ENCODE measurements at places on chromosomes 1 and 21.

- no peak for DNase-seq
These were observed 47.7 kb downstream of the ETS2 start for GRCh38 chr21:38853421-38853919.

DNA sequence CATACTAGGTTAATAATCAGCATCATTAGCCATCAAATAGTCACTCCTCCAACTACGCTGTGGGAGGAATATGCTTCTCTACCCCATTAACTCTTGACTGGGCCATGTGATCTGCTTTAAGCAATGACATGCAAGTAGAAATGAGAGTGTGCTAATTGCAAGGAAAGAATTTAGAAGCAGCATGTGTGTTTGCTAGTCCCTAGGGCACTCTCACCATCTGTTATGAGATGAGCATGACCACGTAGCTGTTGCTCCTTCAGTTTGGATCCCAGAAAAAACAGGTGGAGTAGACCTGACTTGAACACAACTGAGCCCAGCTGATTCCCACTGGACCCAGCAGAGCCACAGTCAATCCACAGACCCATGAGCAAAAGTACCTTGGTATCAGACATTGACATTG lies 19.7 kb upstream of the RGS7 start:
- DNase-seq, result no peak

DNA sequence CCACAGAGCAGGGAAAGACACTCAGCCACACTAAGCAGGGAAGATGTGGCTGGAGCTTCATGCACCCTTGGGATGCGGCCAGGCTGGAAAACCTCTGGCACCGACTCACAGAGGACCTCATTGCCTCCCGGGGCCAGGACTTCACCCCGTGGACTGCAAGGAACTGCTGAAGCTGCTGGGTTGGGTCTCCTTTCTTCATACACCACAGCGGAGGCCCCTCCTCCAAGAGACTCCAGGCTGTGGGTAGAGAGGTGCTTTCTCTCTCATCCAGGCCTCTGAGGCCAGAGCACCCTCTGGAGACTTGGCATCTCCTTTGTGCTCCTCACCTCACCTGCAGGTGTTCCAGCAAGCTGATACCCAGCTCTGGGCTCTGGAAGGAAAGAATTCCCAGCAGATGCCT lies 76.0 kb upstream of the EDN2 start:
- no peak for DNase-seq

DNA sequence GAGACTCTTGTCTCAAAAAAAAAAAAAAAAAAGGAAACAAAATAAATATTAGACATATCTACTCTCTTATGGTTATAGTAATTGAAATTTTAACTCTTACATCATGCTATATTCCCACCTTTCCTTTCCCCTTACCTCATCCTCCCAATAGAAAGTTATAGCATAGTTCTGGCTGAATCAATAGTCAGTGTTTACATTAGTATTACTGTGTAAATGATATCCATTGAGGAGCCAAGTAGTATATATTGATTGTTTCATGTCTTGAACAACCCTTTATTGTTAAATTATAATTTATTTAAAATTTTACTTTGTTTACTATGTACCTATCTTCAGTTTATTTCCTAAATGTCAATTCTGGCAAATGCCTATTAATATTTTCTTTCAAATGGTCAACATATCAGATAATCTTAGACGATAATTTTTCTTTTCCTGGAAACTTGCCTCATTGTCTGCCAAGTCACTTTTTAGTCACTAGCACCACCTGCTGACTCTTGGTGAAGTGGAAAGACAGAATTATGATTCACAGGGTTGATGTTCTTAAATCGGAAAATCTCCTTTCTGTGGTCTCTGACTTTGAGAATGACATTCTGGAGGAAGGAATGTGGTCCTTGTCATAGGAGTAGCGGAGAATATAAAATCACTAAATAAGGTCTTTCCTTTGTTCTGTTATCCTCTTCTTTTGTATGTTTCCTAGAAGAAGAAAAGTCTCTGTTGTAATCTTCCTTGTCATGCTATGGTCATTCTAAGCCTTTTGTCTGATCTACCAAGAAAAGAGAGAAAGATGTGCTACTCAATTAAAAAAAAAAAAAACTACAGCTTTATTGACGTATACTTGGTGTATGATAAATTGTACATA lies 8.6 kb downstream of the HJV start:
- no peak for DNase-seq

DNA sequence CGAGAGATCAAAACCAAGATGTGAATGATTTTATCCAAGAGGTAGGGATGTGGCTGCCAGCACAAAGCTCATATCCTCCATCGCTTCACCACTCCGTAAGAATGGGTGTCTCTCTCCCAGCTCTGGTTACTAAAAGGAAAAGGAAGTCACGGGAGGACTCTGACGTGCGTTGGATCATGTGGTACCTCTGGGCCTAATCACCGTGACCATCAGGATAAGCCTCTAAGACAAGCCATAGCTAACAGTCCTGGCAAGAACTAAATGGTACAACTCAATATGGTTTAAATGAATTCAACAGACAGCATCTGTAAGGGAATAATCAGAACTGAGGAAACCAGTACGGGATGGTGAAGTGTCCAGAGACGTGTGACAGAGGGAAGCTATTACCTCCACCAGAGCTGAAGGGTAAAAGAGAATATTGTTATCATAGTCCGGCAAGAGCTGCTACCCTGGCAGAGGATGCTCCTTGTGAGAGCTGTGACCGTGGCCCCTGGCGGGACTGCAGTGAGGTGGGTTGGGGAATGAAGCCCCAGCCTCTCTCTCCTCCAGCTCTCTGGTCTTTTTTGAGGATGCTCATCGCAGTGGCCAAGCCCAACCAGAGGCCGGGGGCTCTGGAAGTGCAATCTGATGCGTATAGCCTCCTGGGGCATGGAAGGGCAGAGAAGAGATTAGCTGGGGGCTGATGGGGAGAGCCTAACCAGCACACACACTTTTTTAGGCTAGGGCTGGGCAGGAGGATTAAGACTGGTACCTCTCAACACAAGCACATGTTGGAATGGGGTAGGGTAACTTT lies 54.2 kb downstream of the KIAA1614 start:
- no peak for DNase-seq

DNA sequence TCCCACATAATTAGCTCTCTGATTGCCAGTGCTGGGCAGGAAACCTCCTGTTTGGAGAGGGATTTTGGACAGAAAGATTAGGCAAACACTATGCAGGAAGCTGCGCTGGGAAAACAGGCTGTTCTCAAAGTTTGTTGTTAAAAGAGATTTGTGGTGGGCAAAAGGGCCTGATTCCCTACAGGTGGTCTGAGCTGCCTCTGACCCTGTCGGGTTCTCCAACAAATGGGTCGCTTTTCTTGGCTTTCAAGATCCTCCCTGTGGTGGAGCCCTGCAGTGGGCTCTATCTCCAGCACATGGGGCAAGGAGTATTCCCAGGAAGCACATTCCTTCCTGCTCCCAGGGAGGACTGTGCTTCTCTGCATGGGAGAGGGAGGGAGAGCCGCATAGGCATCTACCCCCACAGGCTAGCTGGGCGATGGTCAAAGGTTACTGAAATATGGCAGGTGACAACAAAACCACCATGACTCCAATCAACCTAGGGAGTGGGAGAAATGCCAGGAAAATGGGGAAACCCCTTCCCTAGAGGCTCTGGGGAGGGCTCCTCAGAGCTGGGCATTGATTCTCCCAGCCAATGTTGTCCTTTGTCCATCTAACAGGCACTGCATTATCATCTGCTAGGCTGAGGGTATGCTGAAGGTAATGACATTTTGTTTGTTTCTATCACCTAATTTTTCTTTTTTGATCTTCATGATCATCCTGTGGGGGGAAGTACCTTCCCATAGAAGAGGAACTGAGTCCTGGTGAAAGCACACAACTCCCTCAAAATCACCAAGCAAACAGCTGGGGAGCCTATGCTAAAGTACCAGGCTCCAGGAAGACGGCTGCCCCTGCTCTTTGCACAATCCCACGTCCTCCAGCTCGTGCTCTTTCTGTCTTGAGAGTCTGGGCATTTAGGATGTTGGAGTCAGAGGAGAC lies 85.3 kb downstream of the PLXNA2 start:
- no peak for DNase-seq

- no peak for DNase-seq
These were observed 45.2 kb downstream of the SLC37A1 start for GRCh38 chr21:42558846-42559245.

- DNase-seq, result no peak
These were observed 54.6 kb downstream of the CDC7 start for GRCh38 chr1:91555074-91555730.

DNA sequence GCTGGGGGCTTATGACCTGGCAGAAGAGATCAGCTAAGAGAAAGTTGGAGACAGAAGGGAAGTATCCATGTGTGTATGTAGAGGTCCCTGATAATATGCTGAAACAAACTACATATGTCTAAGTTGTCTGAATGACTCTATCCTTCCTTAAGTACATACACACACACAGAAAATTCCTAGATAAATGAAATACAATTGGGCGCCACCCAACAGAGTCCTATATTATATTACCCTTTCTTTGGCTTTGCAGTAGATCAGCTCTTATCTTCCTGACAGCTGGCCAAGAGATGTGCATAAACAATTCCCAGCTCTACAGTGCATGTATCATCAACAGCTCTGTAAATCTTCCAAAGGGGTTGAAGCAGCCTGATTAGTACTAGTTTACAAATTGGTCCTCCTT lies 40.1 kb downstream of the SORT1 start:
- DNase-seq, result no peak

GRCh38 chr1:41618066-41618825 lies 133.8 kb upstream of the EDN2 start:
- no peak for DNase-seq

- DNase-seq, result no peak
These were observed 105.5 kb upstream of the TARDBP start for GRCh38 chr1:10906866-10907519.

GRCh38 chr1:10229903-10230302 lies 19.5 kb downstream of the KIF1B start:
- DNase-seq, result no peak

- no peak for DNase-seq
These were observed 160.7 kb upstream of the LMO4 start for GRCh38 chr1:87167848-87168525.

DNA sequence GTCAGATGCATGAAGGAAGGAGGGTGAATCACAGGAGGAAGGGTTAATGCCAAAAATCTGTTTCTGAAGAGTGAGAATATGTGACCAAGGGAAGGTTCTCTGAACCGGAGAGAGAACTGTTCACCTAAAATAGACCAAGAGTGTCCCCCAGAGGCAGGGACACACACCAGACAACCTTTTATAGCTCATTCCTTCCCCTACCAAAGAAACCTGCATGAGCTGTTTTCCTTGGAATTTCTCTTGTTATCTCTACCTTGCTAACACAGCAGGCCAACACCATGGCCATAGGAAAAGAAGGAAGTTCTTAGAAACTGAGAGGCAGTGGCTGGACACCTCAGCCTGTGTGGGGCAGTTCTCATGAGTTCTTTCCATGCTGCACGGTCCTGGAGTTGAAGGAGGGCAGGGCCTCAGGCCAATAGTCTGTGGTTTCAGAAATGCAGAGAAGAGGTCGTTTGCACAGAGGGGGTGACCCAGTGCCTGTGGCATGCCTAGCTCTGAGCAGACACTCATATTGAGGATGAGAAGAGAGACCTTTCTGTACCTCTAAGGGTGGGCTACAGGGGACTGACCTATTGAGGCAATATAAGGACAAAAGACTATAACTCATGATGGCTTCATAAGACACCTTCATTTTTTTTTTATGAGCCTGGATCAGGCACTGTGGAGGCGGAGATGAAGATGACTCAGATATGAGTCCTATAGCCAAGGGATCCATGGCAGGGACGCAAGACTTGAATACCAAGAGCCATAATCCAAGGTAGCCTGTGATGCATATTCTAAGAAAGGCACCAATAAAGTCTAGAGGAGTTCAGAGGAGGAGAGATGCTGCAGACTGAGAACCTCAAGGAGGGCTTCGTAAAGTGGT lies 39.4 kb downstream of the IGFN1 start:
- no peak for DNase-seq

GRCh38 chr1:37739222-37739621 lies 25.7 kb downstream of the EPHA10 start:
- no peak for DNase-seq

- DNase-seq, result no peak
These were observed 30.5 kb downstream of the KRTAP10-1 start for GRCh38 chr21:44509539-44509938.

GRCh38 chr1:75172556-75172955 lies 38.4 kb downstream of the LHX8 start:
- no peak for DNase-seq

DNA sequence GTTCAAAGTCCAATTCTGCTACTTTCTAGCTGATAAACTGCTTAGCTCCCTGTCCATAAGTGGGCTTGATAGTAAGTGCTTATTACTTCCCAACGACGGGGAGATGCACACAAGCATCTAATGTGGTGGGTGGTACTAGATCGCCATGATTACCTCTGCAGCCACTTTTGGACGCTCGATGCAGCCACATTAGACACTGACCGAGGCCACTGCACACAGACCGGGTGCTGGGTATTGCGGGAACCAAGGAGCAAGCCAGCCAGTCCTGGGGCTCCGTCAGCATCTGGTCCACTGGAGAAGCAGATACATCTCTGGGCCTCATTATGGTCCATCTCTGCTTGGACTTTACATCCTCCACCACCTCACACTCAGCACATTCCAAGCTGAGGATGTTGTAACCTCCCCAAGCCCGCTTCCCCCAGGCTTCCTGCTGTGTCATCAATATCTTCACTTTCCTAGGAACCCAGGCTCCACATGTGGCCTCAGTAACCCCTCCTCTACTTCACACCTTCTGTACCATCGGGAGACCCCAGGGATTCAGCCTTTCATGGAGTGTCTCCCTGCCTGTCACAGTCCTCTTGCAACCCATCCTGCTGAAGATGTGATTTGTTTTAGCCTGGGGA lies 48.2 kb downstream of the RHOU start:
- no peak for DNase-seq

- no peak for DNase-seq
These were observed 136.9 kb downstream of the RWDD3 start for GRCh38 chr1:95370691-95371562.

Data from activated T-cell treated with anti-CD3 and anti-CD28 coated beads for 48 hours (primary cell).